ENCODE measurements at places on chromosomes 3 and 15.

- DNase-seq, result no peak
Measured at GRCh38 chr3:31444220-31445142, 88.2 kb upstream of the STT3B start.

GRCh38 chr3:149820183-149820582 lies 7.2 kb downstream of the RNF13 start:
- no peak for DNase-seq

DNA sequence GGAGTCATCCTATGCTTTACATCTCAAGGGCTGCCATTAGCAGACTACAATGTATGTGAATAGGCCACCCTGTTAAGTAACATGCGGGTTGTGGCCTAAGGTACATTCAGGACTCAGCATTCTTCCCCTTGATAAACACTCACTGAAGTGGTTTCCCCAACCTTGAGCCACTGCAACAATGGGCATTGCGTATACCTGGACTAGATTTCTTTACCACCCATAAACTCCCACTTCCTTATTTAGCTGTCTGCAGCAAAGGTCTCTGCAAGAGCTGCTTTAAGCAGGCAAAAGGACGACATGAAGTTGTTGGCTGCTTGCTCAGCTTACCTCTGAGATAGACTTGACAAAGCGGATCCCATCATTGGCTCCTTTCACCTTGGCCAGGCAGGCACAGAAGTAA lies 16.2 kb downstream of the FYCO1 start:
- DNase-seq, result no peak

- DNase-seq, result no peak
Measured at GRCh38 chr3:50136714-50137405, 18.3 kb upstream of the SEMA3F start.

GRCh38 chr3:59538753-59539432 lies 489.1 kb upstream of the CFAP20DC start:
- no peak for DNase-seq

DNA sequence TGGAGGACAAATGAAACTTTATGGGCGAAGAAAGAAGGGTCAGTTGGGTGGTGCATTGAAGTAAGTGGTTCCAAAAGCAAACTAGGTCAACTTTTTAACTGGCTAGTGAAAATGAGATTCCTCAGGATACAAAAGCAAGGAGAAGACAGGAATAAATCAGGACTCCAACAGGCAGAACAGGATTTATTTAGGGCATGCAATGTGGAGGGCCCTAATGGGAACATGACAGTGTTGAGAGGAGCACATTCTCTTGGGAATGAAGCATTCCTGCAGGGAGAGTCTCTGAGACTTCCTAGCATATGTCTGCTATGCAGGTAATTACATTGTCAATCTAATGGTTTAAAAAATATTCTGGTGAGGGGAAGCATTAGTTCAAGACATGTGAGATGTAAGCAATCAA lies 8.7 kb downstream of the NPAP1 start:
- no peak for DNase-seq

GRCh38 chr15:89105147-89105546 lies 16.9 kb downstream of the ABHD2 start:
- DNase-seq, result no peak

- no peak for DNase-seq
Measured at GRCh38 chr3:66482018-66482404, 18.8 kb downstream of the LRIG1 start.

GRCh38 chr15:65081270-65081669 lies 4.7 kb downstream of the KBTBD13 start:
- no peak for DNase-seq

- no peak for DNase-seq
Measured at GRCh38 chr3:46349484-46350261, 4.2 kb upstream of the CCR2 start.

GRCh38 chr3:143119009-143119914 lies at the start of gene CHST2:
Gene CHST2 (plus strand): TSS chr3:143119771. CDS start chr3:143120817, 1,046 bp downstream.
- peak; percentile 81 for DNase-seq

GRCh38 chr3:87694678-87695077 lies 364.1 kb downstream of the CGGBP1 start:
- DNase-seq, result no peak

DNA sequence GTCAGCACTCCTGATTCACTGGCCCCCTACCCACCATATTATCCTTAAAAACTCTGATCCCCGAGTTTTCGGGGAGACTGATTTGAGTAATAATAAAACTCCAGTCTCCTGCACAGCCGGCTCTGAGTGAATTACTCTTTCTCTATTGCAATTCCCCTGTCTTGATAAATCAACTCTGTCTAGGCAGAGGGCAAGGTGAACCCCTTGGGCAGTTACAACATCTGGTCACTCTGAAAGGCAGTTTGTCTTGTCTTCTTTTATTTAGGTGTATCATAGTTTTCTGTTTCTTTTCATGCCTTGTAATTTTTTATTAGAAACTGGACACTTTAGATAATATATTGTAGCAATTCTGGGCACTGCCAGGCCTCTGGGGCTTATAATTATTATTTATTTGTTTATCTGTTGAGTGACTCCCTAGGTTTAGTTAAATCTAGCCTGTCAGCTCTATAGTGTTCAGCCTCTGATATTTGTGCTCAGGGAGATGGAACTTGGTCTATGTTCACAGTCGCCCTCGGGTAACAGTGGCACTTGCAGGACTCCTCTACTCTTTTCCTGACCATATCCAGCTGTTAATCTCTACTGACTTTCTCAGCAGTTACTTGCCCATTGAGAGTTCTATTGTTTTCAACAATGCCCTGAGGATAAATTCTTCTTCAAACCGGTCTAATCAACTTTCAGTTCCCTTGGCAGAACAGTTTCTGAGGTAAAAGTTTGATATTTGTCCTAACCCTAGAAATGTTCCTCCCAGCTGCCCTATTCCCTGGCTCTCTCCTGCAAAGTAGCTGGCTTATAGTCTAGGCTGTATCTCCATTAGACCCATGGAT lies 15.5 kb upstream of the PLAAT1 start:
- DNase-seq, result no peak

- no peak for DNase-seq
Measured at GRCh38 chr3:188306435-188307005, 152.6 kb downstream of the LPP start.

GRCh38 chr3:193552923-193553322 lies 1.8 kb downstream of the ATP13A4 start:
- DNase-seq, result no peak

DNA sequence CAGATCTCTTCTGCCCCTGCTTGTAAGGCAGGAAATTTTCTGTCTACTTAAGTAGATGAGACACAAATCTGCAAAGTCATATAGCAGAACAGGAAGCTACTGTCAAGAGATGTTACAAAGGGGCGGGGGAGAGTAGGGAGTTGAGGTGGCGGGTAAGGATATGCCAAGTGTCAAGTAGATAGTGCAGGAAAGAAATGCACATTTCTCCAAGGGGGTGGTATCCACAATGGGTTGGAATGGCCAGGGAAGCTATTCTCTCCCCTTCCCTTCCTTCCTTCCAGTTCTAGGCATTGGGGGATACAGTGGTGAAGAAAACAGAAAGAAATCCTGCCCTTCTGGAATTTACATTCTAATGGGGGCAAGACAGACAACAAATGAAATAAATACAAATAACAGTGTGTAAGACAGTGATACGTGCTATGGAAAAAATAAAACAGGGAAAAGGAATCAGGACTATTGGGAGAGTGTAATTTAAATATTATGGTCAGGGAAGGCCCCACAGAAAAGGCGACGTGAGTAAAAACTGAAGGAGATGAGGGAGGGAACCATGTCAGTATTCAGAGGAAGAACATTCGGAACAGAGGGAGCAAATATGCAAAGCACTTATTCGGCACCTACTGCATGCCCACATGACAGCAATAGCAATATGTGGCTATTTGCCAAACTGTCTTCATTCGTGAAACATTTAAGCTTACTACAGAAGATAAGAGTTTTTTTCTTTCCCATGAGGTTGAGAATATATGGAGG lies 42.8 kb upstream of the RNU6-1 start:
- no peak for DNase-seq

GRCh38 chr15:41105348-41106334 lies 10.4 kb downstream of the INO80 start:
- no peak for DNase-seq

DNA sequence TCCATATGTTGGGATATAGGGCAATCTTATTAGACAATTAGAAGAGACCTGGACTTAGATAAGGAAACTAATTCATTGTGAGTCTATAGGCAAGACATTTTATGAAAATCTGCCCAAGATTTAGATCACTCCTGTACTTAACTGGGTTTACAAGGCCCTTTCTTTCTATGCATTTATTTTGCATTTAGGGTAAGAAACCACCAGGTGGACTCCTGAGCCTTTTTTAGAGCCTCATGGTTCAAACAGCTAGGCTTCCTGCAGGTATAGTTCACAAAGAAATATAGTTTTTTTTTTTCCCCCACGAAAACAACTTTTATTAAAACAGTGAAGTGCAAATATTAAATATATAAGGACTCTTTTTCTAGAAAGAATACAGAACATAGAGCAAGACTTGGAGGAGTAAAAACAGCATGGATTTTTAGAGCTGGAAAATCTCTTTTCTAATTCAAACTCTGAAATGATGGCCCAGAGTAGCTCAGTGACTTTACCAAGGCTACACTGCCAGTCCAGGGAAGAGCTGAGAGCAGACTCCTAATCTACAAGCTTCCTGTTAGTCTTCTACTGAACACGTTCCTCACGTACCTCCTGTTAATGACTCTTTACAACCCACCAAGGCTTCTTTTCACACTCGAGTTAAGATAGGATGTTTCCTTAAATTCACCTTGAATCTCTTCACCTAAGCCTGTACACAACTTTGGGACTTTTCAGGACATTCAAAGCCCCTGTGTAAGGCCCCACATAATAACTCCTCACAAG lies 400.9 kb upstream of the ATP11B start:
- DNase-seq, result no peak

DNA sequence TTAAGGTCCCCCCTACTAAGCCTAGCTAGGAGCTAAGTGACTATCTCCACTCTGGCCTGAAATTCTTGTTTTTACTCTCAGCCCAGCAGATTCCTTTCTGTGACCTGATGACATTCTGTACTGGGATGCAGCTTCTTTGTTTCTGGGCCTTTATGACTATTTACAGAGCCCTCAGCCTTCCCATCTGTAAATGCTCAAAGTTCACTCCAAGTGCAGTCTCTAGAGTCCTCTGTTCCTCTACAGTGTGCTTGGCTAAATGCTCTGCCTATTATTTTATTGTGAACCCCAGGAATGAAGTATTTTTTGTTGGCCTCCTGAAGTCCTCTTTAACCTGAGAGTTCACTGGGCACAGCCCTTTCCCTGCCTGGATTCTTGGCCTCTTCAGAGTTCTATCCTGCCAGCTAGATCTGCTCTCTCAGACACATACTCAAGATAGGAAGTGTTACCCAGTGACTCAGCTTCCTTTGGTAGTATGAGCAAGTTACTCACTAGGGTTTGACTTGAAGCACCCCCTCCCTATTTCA lies 278.1 kb upstream of the P2RY1 start:
- no peak for DNase-seq

DNA sequence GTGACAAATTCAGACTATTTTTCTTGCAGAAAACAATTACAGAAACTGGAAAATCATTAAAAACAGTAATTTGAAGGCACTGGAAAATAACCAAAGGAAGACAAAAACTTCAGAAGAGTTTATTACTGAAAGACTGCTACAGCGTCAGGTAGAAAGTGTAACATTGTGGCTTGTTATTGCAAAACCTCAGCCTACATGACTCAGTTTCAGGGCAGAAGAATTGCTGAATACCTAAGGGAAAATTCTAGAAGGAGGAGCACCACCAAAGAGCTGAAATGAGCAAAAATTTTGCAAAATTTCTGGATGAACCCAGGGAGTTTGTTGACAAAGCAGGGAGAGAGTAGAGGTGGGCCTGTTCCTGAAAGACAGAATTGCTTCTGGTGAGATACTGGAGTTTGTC lies 219.6 kb downstream of the C3orf38 start:
- DNase-seq, result no peak

GRCh38 chr15:74983725-74984231 lies 11.6 kb upstream of the SCAMP5 start:
- no peak for DNase-seq

DNA sequence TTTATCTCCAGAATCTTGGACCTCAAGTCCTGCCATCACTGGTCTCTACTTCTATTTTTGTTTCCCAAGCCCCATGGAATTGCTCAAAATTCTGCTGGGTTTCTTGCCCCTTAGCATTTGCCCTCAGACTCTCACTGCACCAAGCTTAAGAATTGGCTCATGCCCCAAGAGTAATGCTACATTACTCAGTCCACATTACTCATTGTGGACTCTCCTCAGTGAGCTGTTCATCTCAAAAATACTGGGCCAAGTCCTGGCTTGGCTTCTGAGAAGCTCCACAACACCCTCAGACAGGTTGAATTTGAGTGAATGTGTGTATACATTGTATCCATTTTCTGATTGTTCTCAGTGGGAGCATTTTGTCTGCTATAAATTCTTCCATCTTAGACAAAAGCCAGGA lies 364.4 kb upstream of the ARHGEF26 start:
- DNase-seq, result no peak

- DNase-seq, result no peak
Measured at GRCh38 chr3:195198426-195199346, 72.3 kb downstream of the XXYLT1 start.

DNA sequence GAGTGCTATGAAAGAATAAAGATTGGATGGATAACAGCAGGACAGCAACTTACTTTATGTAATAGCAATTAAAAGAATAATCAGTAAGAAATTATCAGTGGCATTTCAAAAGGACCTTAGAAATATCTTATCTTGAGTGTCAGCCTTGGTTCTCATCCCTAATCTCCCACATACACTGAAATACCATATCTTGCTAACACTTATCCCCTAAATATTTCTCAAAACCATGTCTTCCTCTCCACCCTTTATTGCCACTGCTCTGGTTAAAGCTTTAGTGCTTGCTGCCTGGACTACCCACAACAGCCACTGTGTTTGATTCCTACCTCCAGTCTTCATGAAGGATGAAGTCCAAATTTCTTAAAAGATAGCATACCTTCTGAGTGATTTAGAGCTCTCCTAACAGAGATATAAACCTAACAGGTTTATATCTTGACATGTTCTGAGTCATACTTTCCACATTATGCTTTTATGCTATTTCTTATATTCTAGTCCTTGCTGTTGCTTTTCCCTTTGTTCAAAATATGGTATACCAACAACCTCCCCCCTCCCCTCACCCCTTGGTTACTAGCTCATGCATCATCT lies 202.8 kb downstream of the RSRC1 start:
- no peak for DNase-seq

- no peak for DNase-seq
Measured at GRCh38 chr3:125582707-125583106, 12.6 kb downstream of the OSBPL11 start.

DNA sequence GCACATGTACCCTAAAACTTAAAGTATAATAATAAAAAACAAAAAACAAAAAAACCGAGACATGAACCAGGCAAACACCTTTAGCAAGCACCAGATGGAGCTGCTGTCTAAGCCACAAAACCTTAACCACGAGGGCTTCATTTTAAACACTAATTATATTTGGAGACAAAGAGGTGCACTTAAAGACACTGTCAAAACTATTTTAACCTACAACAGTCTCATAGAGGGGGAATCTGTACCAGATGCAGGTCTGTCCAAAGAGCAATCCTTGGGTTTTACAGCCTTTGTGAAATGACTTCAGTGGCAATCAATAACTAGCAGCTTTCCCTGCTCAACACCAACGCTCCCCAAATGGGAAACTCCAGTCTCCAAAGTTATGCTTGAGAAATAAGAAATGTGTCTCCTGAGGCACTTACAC lies 115.7 kb upstream of the TSPAN3 start:
- DNase-seq, result no peak

- no peak for DNase-seq
Measured at GRCh38 chr3:50078622-50079021, 10.1 kb upstream of the RBM5 start.

Data from D721Med (cell line).